ENCODE measurements at places on chromosomes 3 and 15. TPM values are rescaled to one million over a fixed set of nuclear protein-coding genes. Genes with fewer than 3 reads are reported as not detected.

GRCh38 chr15:64209680-64210334 lies 47.0 kb upstream of the PPIB start:
- peaks cover 11% of the 10 kb centered on the region for H3K4me1 ChIP-seq
- H3K4me3 ChIP-seq = no peak overlapping the region
- H3K27me3 ChIP-seq = no peaks in the 10 kb centered on the region
- DNase-seq = peak; percentile 68
- H3K27ac ChIP-seq = no peak overlapping the region

DNA sequence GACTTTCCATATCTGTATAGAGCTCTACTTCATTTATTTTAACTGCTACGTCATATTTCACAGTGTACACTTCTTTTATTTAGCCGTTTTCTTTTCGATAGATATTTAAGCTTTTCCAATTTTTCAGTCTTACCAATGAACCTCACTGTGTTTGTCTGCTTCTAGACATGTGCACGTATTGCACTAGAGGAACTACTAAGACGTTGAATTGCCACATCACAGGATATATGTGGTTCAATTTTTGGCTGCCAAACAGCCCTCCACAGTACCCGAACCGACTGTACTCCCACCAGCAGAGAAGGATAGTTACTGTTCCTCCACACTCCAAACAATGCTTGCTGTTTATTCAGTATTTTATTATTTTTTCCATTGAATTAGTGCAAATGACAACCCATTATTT lies 2.0 kb downstream of the NR1I2 start:
- no peaks in the 10 kb centered on the region for H3K27me3 ChIP-seq
- H3K36me3 ChIP-seq = no peaks in the 10 kb centered on the region
- H3K27ac ChIP-seq = no peak overlapping the region
- no peaks in the 10 kb centered on the region for H3K4me1 ChIP-seq
- no peak for DNase-seq

DNA sequence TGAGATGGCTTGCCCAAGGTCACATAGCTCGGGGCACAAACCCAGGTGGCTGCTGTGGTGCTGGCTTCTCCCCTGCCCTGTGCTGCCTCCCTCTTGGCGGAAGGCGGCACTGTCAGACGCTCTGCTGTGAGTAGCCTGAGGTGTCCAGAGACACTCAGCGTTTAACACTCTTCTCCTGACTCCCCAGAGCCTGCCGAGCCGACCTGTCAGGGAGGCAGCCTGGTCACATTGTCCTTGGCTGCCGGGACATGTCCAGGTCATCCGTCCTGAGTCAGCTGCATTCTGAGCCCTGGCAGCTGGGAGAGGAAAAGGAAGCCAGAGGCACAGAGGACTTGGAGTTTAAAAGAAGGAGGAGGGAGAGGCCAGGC lies 4.7 kb downstream of the LMAN1L start:
- H3K27ac ChIP-seq = peak overlapping the region; percentile 22
- no peaks in the 10 kb centered on the region for H3K27me3 ChIP-seq
- peaks cover 34% of the 10 kb centered on the region for H3K4me1 ChIP-seq
- no peak overlapping the region for H3K4me3 ChIP-seq

DNA sequence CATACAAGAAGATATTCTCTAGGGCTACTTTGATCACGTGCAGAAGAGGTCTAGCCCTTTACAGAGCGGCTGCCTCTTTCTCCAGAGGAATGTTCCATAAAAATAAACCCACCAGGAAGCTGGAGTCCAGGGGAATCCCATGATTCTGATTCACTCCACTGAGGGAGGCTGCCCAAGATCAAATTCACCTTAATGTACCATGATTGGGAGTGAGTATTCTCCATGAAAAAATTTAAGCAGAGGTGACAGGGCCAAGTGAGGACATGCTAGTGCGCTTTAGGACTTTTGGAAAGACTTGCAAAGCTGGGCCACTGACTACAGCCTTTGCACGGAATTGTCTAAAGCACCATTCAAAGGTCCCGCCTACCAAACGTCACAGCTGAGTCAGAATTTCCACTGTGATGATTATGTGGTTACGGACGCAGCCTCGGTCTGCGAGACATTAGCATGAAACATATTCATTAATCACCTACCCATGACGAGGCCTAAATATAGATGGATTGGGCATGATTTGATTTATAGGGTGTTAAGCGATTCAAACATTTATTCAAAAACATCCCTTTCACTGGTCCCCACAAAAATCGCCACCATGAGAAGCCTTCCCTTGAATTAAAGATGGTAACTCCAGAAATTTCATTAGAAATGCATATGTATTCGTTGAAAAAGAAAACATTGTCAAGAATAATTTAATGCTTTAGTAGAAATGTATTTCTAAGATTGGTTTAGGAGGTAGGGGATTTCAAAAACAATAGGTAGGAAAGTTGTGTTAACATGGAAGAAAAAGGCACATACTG lies 152.6 kb downstream of the GREM1 start:
- H3K27me3 ChIP-seq = no peaks in the 10 kb centered on the region
- DNase-seq = peak; percentile 77
- H3K4me3 ChIP-seq = no peak overlapping the region
- H3K27ac ChIP-seq = peak overlapping the region; percentile 55

DNA sequence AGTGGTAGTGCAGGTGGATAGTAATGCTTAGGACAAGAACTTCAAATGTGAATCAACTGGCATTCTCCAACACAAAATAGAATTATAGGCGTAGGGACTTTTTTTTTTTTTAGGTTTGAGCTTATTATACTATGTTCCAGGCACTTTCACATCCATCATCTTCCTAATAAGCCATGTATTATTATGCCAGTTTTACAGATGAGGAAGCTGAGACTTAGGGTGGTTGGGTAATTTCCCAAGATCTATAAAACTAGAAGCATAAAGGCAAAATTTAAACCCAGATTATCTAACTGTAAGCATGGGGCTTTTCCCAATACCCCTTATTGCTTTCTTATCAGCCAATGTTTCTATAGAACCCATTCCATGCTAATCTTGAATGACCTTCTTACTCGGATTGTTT lies 75.1 kb upstream of the ETV5 start:
- H3K36me3 ChIP-seq = no peaks in the 10 kb centered on the region
- H3K4me3 ChIP-seq = no peak overlapping the region

GRCh38 chr15:94300612-94301011 lies 69.3 kb downstream of the MCTP2 start:
- H3K36me3 ChIP-seq = no peaks in the 10 kb centered on the region
- H3K4me3 ChIP-seq = no peak overlapping the region
- H3K4me1 ChIP-seq = no peaks in the 10 kb centered on the region
- DNase-seq = no peak

GRCh38 chr15:73732930-73733329 lies 20.2 kb downstream of the INSYN1 start:
- no peak overlapping the region for H3K27ac ChIP-seq
- H3K4me1 ChIP-seq = no peaks in the 10 kb centered on the region
- H3K4me3 ChIP-seq = no peak overlapping the region
- no peaks in the 10 kb centered on the region for H3K36me3 ChIP-seq
- peak; percentile 9 for DNase-seq

GRCh38 chr3:124621498-124621897 lies 108.8 kb upstream of the UMPS start:
- H3K27ac ChIP-seq = no peak overlapping the region
- H3K27me3 ChIP-seq = no peaks in the 10 kb centered on the region
- DNase-seq = no peak
- H3K36me3 ChIP-seq = no peaks in the 10 kb centered on the region
- no peak overlapping the region for H3K4me3 ChIP-seq

DNA sequence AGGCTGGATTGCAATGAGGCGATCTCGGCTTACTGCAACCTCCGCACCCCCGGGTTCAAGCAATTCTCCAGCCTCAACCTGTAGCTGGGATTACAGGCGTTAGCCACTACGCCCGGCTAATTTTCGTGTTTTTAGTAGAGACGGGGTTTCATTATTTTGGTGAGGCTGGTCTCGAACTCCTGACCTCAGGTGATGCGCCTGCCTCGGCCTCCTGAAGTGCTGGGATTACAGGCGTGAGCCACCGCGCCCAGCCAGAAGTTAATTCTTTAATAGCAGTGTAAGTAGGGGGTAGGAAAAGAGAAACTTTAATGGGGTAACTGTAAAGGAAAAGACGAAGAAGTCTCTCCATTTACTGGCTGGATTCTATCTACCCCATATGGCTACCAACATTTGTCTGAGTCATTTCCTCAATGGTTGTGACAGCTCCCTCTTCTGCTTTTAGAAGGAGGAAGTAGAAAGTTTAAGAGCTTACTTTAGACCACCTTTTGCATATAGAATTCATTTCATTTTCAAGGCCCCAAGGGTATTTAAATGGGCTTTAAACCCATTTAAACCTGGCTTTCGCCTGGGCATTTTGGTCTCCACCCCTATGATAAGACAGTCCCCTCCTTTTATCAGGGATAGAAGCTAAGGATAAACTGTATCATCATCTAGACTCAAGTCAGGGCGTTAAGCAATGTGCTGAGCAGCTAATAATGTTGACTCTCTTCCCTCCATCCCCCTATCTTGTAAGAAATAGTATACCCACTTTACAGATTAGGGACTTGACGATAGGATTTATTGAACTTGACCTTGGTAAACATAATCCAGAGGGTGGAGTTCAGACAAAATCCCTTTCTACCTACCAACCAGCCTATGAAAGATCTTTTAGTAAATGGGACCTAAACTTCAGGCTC lies 1.1 kb upstream of the CDV3 start:
- H3K27me3 ChIP-seq = no peaks in the 10 kb centered on the region
- H3K4me3 ChIP-seq = peak overlapping the region; percentile 36
- H3K36me3 ChIP-seq = peaks cover 13% of the 10 kb centered on the region
- DNase-seq = no peak

GRCh38 chr3:46576879-46577278 lies 10.8 kb upstream of the LRRC2 start:
- no peak overlapping the region for H3K4me3 ChIP-seq
- DNase-seq = no peak
- H3K4me1 ChIP-seq = no peaks in the 10 kb centered on the region
- no peak overlapping the region for H3K27ac ChIP-seq

DNA sequence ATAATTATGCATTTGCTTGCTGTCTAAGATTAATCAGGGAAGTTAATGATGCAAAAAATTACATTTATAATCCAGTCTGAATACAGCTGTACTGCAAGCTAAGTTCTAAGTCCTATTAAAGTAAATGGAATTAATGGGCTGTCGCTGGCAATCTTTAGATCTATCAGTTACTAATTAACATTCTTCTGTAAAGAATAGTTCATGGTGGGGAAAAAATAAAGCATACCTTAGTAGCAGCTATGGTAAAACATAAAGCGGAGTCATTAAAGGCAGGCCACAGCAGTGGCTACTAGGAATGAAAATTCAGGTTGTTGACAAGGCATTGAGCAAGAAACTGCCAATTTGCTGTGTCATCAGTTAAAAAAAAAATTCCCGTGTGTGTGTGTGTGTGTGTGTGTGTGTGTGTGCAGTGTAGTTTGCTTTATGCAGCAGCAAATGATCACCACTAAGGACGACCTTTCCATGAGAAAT lies 129.8 kb downstream of the ZNF385D start:
- H3K27ac ChIP-seq = no peak overlapping the region
- peaks cover 14% of the 10 kb centered on the region for H3K4me1 ChIP-seq
- H3K36me3 ChIP-seq = no peaks in the 10 kb centered on the region

- H3K4me1 ChIP-seq = peaks cover 56% of the 10 kb centered on the region
- no peak overlapping the region for H3K4me3 ChIP-seq
- H3K27ac ChIP-seq = no peak overlapping the region
These were observed 10.3 kb downstream of the CHD2 start for GRCh38 chr15:92910451-92910850.

- peaks cover 11% of the 10 kb centered on the region for H3K36me3 ChIP-seq
- no peaks in the 10 kb centered on the region for H3K27me3 ChIP-seq
- peak; percentile 28 for DNase-seq
These were observed 546 bp downstream of the TRIM59 start for GRCh38 chr3:160448845-160449635.

DNA sequence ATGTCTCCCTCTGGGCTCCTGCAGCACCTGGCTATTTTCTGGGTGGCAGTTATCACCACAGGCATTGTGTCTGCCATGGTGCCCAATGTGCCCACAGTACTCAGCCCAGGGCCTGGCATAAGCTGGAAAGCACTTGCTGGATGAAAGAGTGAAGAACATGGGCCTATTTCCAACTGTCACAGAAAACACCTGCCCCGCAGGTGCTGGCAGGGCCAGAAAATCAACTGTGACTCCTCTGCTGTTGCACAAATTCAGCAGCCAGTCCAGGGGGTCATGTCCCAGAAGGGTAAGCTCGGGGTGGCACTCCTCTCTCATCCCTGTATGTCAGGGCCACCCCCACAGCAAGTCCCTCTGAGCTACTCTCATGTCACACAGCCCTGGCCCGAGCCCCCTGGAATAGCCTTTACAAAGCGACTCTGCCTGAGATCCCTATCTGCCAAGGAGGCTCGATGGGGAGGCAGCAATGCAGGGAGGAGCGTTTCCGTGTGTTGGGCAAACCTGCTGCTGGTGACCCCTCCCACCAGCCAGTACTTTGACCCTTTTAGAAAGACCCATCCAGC lies 16.9 kb downstream of the ITIH3 start:
- no peaks in the 10 kb centered on the region for H3K36me3 ChIP-seq
- H3K27me3 ChIP-seq = no peaks in the 10 kb centered on the region
- no peak overlapping the region for H3K27ac ChIP-seq
- DNase-seq = no peak
- no peaks in the 10 kb centered on the region for H3K4me1 ChIP-seq

ECE2 gene
- not detected for total RNA-seq

LCTL gene
- not detected for total RNA-seq

AEN gene
- total RNA-seq = 81.3 TPM

TRIM69 gene
- 8.2 TPM for total RNA-seq

OSTN gene
- total RNA-seq = 0.35 TPM

CMTM8 gene
- total RNA-seq = 5.2 TPM
